ENCODE measurements at places on chromosomes 1 and 21.

DNA sequence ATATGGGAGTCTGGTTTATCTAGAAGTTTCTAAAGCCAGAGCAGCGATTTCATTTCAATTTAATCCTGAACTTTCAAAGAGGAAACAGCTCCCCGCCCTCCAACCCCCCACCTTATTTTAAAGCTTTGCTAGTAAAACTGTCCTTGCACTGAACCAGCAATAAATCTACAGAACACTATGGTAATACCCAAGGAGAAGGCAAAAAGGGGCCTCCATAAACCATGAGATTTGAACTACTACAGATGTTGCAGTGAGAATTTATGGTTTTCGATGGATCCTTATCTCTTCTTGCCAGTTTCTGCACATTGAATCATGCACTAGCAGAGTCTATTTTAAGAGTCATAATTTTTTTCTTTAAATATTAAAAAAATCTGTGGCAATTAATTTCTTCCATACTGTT lies 64.8 kb upstream of the BEND5 start:
- DNase-seq, result no peak

- no peak for DNase-seq
These were observed 45.5 kb upstream of the RBM15 start for GRCh38 chr1:110293601-110294104.

GRCh38 chr1:101039245-101039644 lies 13.7 kb upstream of the DPH5 start:
- DNase-seq, result no peak

DNA sequence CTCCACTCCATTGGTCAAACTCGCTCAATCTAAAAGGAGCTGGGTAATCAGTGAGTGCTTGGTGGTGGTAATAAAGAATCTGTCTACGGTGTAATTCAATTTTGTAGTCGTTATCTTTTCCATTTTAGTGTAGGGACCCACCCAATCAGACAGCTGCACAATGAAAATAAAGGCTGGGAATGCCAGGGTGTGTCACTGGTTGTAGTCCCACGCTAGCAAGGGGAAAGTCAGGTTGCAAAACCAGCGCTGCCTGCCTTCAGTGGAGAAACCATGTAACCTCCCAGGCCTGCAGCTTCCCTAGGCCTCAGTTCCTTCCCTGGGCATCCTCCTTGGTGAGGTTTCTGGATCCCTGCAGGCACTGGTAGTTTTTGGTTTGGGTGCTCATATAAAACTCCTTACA lies 49.4 kb upstream of the PPP2R5A start:
- no peak for DNase-seq

- no peak for DNase-seq
These were observed 31.3 kb downstream of the CACNA1E start for GRCh38 chr1:181514298-181515290.

DNA sequence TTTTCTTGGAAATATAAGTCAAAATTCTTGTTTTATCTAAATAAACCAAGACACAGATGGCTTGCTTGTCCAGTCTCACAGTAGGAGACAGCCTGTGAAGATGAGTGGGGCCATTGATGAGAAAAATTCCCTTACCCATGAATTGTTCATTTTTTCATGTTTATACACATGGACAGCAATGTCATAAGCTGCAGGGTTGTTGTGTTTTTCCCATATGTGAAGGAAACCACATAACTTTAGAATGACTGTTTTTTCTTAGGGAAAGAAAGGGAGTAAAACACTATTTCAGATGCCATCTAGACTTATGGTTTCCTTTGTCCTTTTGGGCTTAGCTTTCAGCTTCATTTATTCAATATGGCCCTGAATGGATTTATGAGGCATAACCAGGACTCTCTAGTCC lies 622.5 kb upstream of the NR5A2 start:
- DNase-seq, result no peak

DNA sequence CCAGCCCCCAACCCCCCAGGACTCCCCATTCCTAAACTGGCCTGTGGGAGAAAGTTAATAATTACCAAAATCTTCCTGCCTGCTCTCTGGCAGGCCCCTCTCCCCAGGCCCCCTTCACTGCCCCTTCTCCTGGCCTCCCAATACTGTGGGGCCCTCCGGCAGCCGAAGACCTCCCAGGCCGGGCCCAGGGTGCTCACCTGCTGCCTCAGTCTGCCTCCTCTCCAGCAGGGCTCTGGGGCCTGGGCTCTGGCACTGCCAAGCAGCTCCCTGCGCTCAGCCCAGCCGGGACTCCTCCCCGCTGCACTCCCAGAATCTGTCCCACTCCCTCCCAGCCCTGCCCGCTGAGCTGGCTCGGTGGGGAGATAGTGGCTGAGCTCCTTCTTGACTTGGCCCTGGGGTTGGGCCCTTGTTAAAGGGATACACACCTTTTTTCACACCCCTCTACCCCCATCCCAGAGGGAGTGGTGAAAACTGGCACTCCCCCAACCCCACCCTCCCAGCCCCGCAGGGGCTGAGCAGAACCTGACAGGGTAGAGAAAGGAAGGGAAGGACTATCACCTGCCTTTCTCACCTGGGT lies at the start of gene S100A16:
Gene S100A16 (minus strand): TSS at position 383 of the 577 bp plus-strand sequence. CDS start 4,986 bp downstream, outside the sequence.
- peak; percentile 89 for DNase-seq

DNA sequence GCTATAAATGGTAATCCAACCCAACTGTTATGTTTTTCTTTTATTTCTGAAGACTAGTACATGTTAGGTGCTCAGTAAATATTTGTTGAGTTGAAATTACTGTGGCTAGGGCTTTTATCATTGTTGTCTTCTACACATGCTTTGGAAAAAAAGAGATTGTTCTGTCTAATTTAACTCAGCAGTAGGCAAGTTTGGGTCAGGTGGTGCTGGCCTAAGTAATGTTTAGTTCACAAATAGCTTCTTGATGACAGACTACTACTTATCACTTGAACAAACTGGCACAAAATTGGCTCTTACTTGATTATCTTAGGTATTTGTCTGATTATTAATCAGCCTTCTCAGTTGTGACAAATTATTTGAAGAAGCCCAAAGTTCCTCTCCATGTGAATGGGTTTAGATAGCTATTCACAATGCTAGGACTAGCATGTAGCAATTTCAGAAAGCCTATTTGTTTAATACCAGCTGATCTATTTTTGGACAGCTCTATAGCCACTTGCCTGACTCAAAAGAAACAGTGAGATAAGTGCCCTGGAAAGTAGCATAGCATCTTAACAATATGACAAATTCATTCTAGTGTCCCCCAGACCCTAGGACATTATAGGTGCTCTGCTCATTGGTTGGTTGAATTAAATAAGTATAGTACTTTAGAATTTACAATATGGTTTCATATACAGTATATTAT lies 32.6 kb downstream of the TMEM200B start:
- DNase-seq, result no peak
